Epithelial cell of esophagus (primary cell): ENCODE measurements at places on chromosomes 5 and 9.

DNA sequence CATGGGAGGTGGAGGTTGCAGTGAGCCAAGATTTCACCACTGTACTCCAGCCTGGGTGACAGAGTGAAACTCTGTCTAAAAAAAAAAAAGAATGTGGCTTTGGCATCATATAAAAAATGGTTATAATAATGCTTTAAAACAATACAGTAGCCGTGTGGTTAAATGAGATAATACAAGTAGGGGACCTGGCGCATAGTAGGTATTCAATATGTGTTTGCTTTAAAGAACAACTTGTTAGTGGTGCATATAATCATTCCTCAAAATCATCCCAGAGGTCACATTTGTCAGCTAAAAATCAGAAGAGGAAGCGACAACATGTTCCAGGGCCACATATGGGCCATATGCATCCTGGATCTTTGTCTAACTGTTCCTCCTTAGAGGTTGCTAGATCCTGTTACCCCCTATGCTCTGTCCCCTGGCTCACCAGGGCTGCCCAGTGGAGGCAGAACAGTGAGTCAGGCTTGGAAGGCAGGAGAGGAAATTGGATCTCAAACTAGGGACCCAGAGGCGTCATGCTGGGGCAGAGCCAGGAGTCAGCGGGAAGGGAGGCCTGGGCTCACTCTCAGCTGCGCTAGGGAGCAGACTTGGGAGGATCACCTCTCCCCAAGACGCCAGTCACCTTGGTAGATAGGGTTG, 27.7 kb downstream of the LHX6 start:
- no peak for DNase-seq

GRCh38 chr5:175282611-175283225, 161.3 kb downstream of the DRD1 start:
- no peak for DNase-seq

DNA sequence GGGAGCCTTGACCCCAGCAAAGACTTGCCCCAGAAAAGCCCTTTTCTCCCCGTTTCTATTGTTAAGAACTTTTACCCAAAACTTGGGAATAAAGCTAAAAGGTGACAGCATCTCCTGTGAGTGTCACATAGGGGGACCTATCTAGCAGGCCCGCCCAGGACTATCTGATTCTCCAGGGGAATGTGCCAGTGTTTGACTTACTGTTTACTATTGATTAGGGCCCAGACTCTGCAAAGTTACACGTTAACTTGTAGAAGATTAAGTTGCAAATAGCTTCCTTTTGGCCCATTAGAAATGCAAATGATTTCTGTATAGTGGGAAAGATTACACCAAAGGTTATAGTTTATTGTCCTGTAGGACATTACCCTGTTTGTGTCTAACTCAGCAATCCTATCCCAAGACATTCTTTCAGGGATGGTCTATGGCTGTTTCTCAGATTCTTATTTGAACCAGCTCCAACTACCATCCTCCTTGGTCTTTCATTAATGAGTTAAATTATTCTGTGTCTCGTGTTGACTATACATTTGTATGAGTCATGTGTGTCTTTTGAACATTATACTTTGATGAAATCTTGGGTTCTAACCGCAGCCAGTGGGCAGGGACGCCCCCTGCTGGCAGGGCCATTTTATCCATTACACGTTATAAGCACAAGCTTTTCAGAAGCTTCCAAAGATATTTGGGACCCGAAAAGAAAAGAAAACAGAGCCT, 60.7 kb downstream of the HRH2 start:
- DNase-seq, result peak; percentile 39

- DNase-seq, result peak; percentile 58
These were observed 124.2 kb downstream of the PTTG1 start for GRCh38 chr5:160545832-160546231.

DNA sequence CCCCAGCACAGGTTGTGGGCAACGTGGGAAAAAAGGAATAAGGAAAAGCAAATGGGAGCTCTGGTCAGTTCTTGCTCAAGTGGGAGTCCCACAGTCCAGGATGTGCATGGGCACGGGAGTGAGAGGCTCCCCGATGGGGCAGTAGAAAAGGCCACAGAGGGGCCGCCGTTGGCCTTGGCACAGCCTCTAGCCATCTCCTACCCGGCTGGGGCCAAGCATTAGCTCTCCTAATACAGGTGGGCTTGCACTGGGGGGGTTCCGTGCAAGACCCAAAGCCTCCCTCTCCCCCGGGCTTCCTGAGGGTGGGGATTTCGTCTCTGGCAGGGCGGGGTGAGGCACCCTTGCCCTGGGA, 212.2 kb upstream of the MVB12B start:
- DNase-seq, result no peak

- no peak for DNase-seq
These were observed 647.2 kb downstream of the PDE4D start for GRCh38 chr5:59246145-59246869.

- peak; percentile 92 for DNase-seq
These were observed 24.4 kb upstream of the VDAC1 start for GRCh38 chr5:134029156-134029555.

DNA sequence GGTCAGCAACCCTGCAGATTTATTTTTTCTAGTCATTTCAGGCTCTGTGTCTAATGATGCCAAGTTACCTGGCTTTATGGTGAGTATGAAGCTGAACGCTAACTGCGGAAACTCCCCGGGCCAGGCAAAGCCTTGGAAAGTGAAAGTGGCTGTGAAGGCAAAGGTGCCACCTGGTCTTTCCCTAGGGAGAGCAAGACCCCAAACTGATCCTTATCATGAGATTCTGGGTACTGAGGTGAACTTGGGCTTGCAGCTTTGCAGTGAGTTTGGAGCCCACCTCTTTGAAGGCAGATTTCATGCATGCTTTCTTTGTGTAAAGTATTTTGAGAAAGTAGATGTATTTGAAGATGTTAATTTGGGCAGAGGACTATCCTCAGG, 63.3 kb downstream of the CARTPT start:
- DNase-seq, result no peak

- no peak for DNase-seq
These were observed 109.4 kb upstream of the TBCA start for GRCh38 chr5:77885519-77885918.

- DNase-seq, result peak; percentile 70
These were observed 66.5 kb upstream of the SMIM15 start for GRCh38 chr5:61228691-61229280.

GRCh38 chr5:9268226-9268625, 277.6 kb downstream of the SEMA5A start:
- DNase-seq, result no peak

DNA sequence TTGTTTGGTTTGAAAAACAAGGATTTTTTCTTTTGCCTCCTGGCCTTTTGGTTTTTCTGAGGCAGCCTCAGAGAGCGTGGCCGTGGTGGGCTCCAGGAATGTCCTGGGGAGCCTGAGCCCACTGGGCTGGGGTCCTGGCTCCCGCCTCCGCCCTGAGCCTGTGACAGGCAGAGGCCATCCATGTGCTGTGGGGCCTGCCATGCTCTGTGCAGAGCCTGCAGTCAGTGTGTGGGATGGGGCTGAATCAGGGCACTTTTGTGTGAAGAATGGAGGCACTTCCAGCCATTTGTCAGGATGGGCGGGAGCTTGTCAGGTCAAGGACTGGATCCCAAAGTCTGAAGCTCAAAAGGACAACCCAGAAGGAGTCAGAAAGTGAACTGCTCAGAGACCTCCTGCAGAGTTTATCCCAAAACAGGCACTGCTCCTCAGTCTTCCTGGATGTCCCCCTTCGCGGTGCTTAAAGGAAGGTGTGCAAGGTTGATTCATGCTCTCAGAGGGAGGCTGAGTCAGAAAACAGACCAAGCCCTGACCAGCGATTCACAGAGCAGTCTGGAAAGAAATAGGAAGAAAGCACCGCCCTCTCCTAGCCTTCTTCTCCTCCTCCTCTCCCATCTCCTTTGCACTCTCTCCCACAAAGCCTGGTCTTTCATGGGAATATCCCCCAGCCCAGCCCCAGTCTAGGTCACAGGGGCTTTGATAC, 53.2 kb downstream of the MVB12B start:
- DNase-seq, result peak; percentile 82
